ENCODE measurements at places on chromosomes 11 and 22.

DNA sequence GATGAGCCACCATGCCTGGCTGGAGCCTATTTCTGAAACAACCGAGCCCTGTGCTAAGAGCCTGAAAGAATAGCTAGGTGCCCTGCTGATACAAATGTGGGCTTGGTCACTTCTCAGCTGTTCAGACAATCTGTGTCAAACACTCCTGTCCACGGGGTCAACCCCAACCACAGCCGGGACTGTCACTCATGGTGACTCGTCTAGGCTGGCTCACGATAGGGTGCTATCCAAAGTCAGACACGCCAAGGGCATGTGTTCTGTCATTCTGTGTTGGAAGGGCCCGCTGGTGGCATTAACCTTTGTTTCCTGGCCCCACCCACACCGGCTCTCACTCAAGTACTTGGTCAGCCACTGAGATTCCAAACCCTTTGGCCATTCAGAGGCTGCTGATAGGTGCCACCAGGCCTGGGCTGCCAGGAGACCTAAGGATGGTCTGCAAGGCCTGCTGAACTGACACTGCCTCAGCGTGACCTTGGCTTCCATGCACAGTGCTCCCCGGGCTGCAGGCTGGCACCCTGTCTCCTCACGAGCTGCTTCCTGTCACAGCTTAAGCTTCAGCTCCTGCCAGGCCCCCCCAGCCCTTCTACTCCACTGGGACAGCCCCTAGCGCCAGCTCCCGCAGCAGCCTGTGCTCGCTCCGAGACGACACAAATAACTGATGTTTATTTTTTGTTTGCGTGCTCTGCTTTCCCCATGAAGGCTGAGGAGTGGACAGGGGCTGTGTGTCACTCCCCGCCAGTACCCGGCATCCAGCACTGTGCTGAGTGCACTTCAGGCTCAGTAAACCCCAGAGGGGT, 14.2 kb upstream of the CDC42BPG start:
- DNase-seq: no peak

DNA sequence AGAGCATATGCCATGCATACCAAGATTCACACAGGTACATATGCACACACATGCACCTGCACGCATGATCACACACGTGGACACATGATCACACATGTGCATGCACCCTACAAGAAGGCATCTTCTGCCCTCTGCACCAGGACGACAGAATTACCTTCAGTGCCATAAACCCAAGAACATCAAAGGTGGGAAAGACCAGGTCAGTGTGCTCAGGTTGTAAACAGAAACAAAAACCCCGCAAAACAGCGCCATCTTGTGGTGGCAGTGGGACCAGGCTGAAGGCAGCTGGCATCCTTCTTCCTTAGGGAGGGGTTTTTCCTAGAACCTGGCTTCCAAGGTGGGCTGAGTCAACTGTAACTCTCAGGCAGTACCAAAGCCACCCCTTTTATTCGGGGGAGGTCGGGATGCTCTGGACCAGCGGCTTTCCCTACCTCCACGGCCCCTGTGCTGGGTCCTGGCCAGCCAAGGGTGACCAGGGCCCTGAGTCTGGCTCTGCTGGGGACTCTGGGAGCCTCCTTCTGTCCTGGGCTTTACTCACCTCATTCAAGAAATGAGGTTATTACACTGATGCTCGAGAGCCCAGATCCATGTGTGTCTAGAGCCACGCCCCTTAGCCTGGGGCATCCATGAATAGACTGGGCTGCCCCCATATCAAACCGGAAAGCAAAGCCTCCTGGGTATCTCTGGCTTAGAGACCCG, 69.4 kb upstream of the FGF3 start:
- peak; percentile 70 for DNase-seq

- DNase-seq: no peak
Observed at GRCh38 chr11:90221803-90222458, 918 bp downstream of the CHORDC1 start.

DNA sequence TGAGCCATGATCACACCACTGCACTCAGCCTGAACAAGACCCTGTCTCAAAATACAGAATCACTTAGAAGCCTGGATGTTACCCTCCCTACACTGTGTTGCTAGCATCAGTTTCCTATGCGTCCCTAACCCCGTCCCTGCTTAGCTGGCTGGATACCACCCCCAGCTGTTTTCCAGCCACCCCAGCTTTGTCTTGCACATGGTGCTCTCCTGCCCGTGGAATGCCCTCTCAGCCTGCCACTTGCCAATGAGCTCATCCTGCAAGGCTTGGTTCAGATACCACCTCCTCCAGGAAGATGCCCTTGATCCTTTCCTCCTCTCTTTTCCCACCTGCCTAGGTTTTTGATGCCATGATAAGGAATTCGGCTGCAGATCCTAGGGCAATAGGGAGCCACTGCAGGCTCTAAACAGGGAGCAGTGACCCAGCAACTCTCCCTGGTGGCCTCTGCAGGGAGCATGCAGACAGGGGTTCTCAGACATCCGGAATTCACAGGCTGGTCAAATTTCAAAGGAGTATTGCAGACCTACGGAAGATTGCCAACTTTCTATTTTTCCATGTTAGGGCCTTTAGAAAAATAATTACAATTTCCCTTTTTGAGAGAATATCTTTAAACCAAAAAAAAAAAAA, 52.7 kb upstream of the WNT7B start:
- DNase-seq: no peak

DNA sequence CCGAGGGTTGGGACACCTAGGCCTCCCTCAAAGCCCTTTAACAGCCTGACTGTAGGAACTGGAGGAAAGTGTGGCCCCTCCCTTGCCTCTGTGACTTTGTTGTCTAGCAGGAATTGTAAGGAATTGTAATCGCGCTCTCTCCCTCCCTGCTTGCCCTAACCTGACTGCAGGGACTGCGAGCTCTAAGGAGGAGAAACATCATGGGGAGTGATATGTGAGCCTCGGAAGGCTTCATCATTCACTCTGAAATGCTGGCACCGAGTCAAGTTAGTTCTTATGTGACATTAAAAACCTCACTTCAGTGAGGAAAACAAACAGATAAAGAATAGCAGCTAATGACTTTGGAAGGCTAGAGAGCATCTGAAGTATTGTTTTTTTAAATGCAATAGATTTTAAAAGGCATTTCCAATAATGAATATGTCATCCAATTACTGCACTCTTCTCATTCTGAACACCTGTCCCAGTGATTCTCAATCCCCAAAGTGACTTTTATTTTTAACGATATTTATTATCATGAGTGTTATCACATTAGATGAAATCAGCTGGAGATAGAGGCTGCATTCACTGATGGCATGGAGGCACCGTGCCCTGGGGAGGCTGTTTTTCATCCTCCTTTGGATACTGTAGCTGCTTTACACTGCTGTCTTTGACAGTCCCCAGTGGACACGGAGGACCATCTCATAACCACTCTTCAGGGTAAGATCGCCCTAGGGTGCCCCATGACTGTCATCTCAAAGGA, 58.5 kb upstream of the NTM start:
- no peak for DNase-seq

- DNase-seq: no peak
Observed at GRCh38 chr11:95961758-95962157, 37.9 kb upstream of the MTMR2 start.

DNA sequence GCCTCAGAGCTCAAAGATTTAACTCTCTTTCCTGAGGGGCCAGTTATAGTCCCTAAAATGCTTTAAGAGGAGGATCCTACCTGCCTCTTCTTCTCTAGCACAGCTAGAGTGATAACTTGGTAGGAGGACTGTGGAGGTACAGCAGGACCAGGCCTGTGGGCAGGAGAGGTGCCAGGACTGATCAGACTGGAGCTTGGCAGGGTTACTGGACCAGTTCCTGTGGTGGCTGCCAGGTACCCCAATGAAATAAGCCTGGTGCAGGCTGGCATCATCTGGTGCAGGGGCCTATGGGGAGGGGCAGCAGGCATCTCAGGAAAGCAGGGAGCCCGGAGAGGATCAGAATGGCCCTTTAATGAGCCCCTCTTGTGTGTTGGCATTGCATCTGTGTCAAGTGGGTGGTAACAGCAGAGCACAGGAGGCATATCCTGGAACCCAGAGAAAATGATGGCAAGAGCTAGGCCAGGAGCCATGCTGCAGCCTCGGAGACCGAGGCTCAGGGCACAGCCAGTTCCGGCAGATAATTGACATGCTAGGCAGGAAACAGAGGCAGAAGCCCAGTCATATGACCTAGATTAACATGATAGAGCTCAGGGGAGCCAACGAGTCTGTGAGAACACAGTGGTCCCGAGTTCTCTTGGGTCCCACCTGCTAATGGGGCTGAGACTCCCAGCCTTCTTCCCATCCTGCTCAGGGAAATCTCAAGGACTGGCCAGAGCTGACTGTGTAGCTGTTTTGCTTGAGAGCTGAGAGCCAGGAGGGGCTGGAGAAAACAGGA, 187.5 kb upstream of the ZBED5 start:
- no peak for DNase-seq

DNA sequence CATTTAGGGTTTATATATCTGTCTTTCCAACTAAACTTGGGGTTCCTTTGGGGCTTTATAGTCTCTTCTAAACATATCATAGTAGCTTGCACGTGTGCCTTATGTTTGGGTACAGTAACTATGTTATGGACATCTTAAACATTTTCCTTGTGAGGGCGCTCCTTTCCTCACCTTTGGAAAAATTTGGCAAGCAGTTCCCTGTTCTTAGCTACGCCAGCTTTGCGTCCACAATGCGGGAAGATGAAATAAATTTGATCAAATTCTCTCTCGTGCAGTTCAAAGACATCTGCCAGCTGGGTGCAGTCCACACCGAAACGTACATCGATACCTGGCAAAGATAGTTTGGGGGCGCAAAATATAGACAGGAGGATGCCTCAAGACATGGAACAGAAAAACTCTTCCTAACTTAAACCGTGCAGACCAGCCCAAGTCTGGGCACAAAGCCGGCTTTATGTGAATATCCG, 548 bp downstream of the FDXACB1 start:
- no peak for DNase-seq

DNA sequence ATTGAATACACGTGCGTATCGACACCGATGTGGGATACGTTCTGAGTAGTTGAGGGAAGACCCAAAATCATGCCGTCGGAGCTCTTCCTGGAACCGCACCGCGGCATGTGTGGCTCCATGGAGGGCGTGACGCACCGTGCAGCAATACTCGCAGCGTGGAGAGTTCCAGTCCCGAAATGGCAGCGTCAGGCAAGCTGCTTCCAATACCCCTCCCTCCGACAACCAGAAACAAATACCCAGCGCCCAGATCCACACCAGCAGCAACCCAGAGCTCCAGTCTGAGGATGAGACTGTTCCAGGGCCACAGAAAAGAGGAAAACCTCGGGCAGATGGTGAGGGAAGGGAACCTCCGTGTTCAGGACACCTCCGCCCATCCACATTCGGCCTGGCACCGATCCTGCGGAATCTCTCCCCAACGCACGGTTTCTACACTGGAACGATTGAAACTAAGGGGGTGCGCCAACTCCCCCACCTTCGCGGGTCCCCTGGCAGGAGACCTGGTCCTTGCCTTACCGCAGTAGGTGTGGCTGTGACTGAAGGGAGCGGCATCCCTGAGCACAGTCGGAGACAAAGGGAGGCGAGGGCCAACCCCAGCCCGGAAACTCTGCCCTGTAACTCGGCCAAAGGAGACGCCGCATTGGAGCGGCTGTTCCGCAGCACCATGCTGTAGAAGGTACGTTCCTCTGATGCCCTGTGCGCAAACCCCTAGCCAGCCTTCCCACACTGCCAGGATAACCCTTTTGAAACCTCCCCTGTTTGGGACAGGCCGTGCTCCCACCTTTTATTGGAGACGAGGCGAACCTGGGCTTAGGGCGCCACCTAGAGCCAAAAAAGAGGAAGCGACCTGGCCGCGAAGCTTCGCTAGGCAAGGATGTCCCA, 28.2 kb downstream of the DBX1 start:
- DNase-seq: no peak

- DNase-seq: peak; percentile 48
Observed at GRCh38 chr11:16117989-16118756, 238.2 kb downstream of the SOX6 start.

- DNase-seq: no peak
Observed at GRCh38 chr11:43786016-43786415, 94.6 kb upstream of the ALKBH3 start.

DNA sequence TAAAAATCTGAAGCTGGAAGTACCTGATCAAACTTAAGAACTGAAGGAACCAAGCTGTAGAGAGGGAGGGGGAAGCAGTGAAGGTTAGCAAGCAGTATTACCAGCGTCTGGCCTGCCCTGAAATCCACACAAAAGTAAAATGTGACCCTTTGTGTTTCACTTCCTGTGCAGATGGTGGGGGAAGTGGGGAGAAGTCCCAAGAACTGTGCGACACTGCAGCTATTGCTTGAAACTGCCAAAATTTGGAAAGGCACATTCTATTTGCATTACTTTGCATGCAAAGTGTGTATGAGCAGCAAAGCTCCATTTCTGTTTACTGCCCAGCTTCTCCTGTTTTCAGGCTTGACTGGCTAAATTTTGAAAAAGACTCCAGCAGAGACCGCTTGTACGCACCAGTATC, 72.1 kb upstream of the BMAL1 start:
- DNase-seq: no peak

- DNase-seq: no peak
Observed at GRCh38 chr22:27628891-27629631, 172.5 kb downstream of the MN1 start.
